ENCODE measurements at places on chromosomes 4 and X.
A peak's percentile ranks its signal among the peaks of the same experiment; 100 is the strongest.

DNA sequence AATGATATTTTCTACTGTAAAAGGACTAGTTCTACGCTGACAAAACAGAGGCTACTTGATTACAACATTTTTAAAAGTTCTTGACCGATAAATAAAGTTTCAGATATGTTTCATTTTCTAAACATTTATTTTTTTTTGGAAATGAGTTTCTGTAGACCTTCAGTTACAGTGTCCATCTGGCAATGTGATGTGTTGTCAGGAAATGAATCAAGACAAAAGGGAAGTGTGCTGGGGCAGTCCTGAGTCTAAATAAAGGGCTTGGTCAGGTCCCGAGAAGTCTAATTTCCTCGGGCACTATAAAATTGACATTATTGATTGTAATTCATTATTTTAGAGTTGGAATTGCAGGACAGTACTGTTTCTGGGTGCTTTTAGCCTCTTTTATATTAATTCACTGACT is 57.0 kb upstream of the FTHL17 start:
- DNase-seq: no peak

GRCh38 chrX:153854702-153855101 is 24.4 kb upstream of the PDZD4 start:
- no peak for DNase-seq

DNA sequence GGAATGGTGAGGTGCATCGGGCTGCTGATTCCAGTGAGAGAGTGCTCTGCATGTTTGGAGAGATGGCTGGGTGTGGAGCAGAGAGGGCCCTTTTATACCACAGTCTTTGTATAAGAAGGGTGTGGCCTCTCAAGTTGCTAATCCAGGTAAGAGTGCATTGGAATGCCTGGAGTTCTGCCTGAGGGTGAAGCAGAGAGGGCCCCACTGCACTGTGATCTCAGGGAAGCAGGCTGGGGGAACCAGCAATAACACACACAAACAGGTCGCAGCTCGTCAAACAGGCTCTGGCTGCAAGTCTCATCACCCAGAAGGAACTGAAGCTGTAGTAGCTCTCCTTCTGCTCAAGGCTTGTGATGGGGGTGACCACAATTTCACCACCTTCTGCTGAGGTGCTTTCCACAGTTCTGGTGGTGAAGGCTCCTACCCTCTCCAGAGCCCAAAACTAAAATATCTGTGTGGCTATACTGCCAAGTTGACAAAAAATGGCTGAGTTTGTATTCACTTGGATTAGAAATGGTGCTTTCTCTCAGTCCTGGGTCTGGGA is 687.4 kb upstream of the HS3ST1 start:
- peak; percentile 68 for DNase-seq

GRCh38 chr4:26157541-26157940 is 163.3 kb upstream of the RBPJ start:
- no peak for DNase-seq

DNA sequence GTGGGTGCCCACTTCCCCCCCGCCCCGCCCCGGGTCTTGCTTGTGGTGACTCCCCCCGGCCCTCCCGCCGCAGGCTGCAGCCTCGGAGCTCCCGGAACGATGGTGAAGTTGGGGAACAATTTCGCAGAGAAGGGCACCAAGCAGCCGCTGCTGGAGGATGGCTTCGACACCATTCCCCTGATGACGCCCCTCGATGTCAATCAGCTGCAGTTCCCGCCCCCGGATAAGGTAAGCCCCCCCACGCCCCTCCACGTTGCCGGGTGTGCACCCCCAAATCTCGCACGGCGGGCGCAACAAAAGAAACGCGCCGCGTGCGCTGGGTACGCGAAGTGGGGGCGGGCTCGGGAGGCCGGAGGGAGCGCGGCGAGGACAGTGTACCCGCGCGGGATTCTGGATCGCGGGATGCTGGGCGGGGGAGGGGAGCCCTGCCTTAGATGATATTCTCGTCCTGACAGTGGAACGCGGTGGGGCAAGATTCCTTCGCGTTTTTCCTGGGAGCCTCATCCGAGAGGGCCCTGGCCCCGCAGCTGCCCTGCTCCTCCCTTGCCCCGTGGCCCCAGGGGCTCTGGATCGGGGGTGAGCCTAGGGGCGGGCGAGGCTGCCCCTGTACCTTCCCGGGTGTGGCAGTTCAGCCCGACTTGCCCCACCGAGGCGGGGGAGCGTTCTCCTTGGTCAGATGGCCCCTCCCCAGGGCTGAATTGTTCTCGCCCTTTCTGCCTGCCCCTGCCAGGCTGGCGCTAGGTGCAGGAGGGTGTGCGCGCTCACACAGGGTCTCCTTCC is 819 bp downstream of the NSG1 start:
- DNase-seq: no peak

GRCh38 chrX:29690061-29690460 is 525.3 kb upstream of the MAGEB2 start:
- DNase-seq: no peak

Data from HL-60 (cell line).